ENCODE measurements at places on chromosomes 7 and 10.

- no peak for DNase-seq
Measured at GRCh38 chr7:137366995-137367394, 23.5 kb upstream of the PTN start.

GRCh38 chr7:95686109-95686508 lies 86.2 kb upstream of the DYNC1I1 start:
- peak; percentile 26 for DNase-seq

DNA sequence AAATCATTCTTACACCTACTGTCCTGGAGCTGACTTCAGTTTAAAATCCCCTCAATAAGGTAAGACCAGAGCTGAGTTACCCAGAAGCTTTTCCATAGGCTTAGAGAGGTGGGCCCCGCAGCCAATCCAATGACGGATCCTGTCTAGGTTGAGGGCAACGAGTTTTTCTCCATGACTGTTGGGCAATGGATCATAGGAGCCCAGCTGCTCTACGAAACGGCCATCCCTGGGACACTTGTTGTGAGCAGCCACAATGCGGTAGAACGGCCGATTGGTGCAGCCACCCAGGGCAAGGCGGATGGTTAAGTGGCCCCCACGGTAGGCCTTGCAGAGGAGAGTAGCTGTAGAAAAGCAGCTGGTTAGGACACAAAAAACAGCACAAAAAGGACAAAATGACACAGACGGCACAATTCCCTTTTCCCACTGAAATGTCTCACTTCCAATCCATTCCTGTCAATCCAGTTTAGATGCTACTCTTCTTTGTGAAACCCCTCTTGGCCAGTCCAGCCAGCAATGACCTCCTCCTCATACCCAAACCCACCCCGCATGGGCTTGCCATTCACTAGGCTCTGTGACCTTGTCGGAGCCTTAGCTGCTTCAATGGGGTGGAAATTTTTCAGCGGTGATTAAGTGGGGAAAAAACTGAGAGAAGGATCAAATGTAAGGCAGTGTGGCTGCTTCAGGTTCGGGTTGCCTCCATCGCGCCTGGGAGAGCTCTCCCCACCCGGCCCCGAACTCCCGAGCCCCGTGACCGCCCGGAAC lies 580 bp downstream of the MRPS16 start:
- no peak for DNase-seq

GRCh38 chr7:28729727-28730126 lies 228.4 kb downstream of the TRIL start:
- no peak for DNase-seq

- no peak for DNase-seq
Measured at GRCh38 chr10:23886355-23886754, 322.6 kb upstream of the KIAA1217 start.

GRCh38 chr7:17564678-17565212 lies 266.3 kb downstream of the AHR start:
- DNase-seq: no peak

GRCh38 chr7:69686366-69686765 lies 88.1 kb downstream of the AUTS2 start:
- no peak for DNase-seq

GRCh38 chr7:30478349-30479201 lies at the start of gene NOD1:
Gene NOD1 (minus strand): TSS chr7:30478784. CDS start chr7:30456921, 21,863 bp downstream.
- DNase-seq: peak; percentile 52

- DNase-seq: no peak
Measured at GRCh38 chr7:133961724-133962123, 165.4 kb upstream of the LRGUK start.

DNA sequence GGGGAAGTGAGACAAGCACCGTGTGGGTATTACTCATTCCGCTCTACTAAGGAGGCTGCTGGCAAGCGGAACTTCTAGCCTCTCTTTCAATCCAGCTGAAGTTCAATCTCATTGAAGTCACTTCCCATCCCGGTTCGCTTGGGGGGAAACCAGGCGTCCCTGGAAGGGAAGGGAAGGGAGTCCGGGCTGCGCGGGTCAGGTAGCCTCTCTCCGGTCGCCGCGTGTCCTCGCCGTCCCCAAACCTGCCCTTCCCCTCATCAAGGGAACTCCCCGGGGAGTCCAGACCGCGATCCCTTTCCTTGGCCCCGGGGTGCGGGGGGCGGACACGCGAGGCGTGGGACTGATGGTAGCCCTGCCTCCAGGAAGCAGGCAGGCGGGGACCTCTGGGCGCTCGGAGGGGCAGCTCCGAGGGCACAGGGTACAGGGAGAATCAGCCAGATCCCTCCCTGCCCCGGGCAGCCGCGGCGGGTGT lies 598 bp upstream of the ZEB1 start:
- peak; percentile 31 for DNase-seq

GRCh38 chr10:119138346-119139306 lies 26.9 kb downstream of the SFXN4 start:
- no peak for DNase-seq

GRCh38 chr10:70774810-70775678 lies 10.1 kb downstream of the TBATA start:
- no peak for DNase-seq

- DNase-seq: no peak
Measured at GRCh38 chr7:24827589-24827988, 70.3 kb upstream of the GSDME start.

DNA sequence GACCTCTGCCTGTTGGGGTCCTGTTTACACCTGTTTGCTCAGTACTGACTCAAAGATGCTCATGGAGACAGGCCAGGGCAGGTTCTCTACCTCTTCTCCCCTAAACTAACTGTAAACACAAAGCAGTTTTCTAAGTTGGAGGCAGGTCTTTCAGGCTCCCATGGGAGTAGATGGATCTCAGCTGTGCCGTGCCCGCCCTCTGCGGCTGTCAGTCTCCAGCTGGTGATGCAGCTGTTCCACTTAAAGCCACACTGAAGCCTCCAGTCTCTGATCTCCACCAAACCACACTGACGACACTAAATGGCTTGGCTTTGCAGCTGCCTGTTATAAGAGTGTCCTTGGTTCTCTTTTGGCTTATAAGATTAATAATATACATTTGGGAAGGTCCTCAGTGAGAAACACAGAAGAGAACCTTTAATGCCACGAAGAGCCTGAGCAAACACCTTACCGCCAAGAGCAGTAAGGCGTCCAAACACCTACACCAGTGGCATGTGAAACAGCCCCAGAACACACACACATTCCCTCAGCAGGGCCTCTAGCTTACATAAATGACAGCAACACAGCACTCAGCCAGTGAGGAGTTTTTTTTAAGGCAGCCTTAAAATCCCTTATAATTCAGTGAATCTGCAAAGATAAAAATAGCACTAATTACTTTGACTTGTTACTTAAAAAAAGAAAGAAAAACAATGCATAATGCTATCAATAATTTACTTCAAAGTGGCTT lies 60.4 kb upstream of the KCNIP2 start:
- no peak for DNase-seq

- DNase-seq: no peak
Measured at GRCh38 chr10:70762441-70763175, 22.6 kb downstream of the TBATA start.

DNA sequence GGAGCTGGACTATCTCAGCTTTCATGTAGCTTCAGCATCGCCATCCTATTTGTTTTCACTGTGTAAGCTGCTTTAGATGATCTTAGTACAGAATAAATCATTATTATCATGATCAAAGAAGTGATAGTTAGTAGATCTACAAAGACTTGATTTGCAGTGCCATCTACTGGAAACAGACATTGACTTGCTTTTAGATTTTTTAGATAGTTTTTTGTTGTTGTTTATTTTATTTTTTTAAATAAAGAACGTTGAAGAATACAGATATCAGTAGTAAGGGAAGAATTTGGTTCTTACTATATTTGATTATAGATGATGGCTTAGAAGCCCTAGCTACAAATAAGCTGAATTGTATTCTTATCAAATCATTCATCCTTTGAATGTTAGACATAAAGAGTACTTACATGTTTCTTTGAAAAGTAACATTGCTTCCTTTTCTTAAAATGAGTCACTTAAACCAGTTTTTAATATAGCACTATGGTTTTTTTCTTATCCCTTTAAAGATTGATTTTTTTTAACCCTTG lies 6.3 kb upstream of the SFMBT2 start:
- no peak for DNase-seq

DNA sequence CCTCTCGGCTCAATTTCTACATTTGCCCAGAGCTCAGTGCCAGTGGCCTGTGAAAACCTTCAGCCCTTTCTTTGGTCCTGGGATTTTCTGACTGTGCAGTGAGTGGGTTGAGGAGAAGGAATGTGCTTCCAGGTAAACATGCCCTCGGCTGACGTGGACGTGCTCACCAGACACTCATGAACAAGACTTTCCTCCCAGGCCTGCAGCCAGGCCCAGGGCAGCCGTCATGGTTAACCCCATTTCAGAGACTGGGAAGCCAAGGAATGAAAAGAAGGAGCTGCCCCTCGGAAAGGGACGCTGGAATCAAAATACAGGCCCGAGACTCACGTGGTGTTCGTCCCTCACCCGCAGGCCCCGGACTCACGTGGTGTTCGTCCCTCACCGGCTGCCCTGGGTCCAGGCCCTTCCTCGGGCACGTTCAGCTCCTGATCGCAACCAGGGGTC lies 8.8 kb upstream of the CALML5 start:
- DNase-seq: no peak

- no peak for DNase-seq
Measured at GRCh38 chr10:112092519-112092918, 91.0 kb downstream of the GPAM start.

DNA sequence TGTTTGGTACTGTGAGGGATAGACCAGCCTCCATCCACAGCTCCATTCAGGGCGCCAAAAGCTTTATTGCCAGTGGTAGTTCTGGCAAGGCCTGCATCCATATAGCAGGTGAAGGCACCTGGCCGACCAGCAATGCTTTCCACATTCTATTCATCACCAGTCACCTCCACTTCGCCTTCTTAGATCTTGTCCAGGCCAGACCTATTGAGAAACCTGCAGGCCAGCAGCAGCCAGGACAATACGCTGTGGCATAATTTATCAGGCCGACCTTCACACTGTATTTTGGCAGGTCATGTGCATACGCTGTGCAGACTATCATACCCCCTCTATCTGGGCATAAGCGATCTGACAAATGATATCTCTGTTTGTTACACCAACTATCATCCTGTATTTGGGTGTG lies 15.2 kb upstream of the KNDC1 start:
- DNase-seq: no peak
